ENCODE measurements at places on chromosomes 5 and 9.

GRCh38 chr9:15298362-15298761 lies 8.7 kb downstream of the TTC39B start:
- DNase-seq = no peak

GRCh38 chr5:40578501-40579451 lies 100.9 kb upstream of the PTGER4 start:
- DNase-seq = no peak

- DNase-seq = no peak
Measured at GRCh38 chr5:56986626-56986947, 34.7 kb upstream of the MIER3 start.

GRCh38 chr5:76874088-76874581 lies 24.3 kb downstream of the S100Z start:
- no peak for DNase-seq

GRCh38 chr9:137176302-137177182 lies 4.7 kb upstream of the TMEM210 start:
- peak; percentile 2 for DNase-seq

GRCh38 chr9:26956860-26957233 lies 635 bp downstream of the IFT74 start:
- no peak for DNase-seq

- DNase-seq = no peak
Measured at GRCh38 chr5:154648706-154649105, 106.5 kb upstream of the LARP1 start.

DNA sequence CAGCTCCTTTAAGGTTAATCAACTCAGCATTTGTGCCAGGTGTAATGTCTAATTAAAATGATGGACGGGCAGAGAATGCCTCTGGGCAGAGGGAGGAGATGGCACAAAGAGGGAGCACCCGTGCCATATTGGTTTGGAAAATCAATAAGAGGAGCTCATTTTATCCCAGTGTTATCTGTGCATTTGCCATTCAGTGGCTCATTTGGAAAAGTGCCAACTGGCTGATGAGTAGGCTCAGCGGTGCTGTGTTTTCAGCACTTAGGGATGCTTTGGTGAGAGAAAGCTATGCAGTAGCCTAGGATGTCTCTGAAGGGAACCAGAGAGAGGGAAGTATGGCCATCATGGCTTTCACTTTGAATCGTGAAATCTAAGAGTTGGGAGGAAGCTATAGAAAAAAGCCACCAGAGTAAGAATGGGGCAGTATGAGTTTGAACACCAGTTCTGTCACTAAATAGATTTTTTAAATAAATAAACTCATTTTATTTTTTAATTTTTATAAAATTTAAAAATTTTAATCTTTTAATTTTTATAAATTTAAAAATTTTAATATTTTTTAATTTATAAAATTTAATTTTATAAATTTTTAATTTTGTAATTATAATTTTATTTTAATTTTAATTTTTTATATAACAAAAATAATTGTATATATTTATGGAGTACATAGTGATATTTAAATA lies 472.8 kb downstream of the BRINP1 start:
- DNase-seq = peak; percentile 35

GRCh38 chr9:4967523-4967922 lies 17.5 kb upstream of the JAK2 start:
- no peak for DNase-seq

DNA sequence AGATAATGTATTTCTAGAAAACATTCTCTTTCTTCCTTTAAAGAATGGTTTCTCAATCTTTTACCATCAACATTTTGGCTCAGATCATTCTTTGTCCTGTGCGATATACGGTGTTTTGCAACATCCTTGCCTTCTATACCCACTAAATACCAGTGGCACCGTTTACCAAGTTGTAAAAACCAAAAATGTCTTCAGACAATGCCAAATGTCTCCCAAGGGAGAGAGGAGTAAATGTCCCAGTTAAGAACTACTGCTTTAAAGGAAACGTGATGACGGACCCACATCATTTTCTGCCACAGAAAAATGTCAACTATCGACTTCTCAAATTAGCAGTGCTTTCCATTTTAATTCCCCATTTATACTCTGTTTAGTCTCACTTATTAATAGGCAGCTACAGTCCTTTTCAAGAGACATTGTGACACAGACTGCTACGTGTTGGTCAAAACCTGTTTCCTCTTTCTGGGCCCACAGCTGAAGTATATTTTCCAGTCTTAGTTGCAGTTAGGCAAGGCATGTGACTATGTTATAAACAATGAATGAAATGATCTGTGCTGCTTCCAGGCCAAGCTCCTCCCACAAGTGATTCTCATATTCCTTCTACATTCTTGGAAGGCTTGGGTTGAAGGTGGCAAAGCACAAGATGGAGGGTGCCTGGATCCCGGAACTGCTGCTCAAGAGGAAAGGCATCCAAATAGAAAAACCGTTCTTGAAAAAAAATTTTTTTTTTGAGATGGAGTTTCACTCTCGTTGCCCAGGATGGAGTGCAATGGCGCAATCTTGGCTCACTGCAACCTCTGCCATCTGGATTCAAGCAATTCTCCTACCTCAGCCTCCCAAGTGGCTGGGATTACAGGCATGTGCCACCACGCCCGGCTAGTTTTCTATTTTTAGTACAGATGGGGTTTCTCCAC lies 8.8 kb downstream of the PRXL2C start:
- DNase-seq = no peak

- DNase-seq = no peak
Measured at GRCh38 chr5:172097356-172097755, 90.7 kb downstream of the STK10 start.

- no peak for DNase-seq
Measured at GRCh38 chr5:125793470-125793869, 629.7 kb upstream of the GRAMD2B start.

- no peak for DNase-seq
Measured at GRCh38 chr5:134100283-134101091, 14.0 kb upstream of the TCF7 start.

- no peak for DNase-seq
Measured at GRCh38 chr5:172758834-172759149, 12.2 kb downstream of the DUSP1 start.

DNA sequence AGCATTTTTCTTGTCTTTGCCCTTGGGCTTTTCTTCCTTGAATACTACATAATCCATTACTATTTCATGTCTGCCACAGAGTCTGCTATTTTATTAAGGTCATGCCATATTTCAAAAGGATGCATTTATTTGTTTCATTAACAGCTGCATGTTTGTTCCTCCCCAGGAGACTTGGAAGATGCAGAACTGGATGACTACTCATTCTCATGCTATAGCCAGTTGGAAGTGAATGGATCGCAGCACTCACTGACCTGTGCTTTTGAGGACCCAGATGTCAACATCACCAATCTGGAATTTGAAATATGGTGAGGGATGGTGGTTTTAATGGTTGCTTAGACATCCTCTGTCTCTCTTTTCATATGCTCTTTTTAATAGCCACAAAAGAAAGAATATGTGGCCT lies 4.0 kb downstream of the IL7R start:
- no peak for DNase-seq

DNA sequence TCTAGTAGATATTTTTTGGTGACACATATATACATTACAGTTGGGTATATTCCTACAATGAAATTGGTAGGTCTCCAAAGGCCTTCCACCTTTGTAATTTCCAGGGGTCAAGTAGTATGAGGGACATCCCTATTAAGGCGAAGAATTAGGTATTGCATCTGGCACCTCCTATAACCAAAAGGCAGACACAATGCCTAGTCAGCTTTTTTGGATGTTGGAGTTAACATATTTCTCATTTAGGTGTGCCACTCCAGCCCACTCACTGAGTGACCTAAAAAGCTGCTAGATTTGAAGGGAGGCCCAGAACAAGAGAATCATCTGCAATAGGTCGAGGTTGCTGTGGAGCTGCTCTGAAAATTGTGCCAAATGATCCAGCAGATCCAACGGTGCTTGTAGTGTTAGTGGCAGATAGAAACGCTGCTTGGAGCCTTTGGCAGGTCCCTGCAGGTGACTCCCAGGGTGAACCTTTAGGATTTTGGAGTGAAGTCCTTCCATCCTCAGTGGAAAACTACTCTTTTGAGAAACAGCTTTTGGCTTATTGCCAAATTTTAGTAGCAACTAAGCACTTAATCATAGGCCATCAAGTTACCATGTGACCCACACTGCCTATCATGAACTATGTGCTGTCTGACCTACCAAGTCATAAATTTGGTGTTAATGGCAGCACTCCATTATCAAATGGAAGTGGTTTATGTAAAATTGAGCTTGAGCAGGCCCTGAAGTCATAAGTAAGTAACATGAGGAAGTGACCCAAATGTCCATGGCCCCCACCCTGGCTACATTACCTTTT lies 15.7 kb upstream of the FNIP1 start:
- DNase-seq = peak; percentile 17

DNA sequence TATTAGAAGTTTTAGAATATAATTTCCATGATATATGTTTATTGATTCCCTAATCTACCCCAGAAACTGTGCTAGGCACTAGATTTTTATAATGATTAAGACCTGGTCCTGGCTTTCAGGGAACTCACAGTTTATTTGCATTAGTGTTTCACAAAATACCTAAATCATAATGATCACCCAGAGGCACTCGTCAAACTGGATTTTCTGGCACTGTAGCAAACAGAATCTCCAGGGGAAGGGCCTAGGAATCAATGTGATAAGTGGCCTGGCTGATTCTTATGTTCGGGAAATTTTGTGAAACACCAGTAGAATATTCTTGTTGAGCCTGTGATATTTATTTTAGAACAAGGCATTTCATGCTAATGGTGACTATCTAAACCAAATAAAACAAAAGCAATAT lies 37.4 kb upstream of the SRP19 start:
- DNase-seq = no peak

GRCh38 chr5:135075621-135076020 lies 41.6 kb upstream of the PITX1 start:
- DNase-seq = no peak

DNA sequence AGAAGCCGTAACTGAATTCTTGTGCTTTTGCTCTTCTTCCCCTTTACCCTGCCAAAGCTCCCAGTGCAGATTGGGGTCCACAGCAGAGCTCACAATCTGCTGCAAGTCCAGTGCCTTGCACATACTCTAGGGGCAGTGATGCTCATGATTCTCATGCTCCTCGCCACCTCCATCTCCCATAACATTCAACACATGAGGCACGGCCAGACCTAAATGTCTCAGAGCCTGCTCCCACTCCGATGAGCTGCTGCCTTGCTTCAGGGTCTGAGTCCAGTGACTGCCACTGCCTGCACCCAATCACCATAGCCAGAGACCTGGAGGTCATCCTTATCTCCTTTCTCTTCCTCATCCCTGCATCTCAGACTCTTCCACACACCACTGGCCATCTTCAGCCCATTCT lies 10.5 kb downstream of the CSF1R start:
- DNase-seq = no peak

DNA sequence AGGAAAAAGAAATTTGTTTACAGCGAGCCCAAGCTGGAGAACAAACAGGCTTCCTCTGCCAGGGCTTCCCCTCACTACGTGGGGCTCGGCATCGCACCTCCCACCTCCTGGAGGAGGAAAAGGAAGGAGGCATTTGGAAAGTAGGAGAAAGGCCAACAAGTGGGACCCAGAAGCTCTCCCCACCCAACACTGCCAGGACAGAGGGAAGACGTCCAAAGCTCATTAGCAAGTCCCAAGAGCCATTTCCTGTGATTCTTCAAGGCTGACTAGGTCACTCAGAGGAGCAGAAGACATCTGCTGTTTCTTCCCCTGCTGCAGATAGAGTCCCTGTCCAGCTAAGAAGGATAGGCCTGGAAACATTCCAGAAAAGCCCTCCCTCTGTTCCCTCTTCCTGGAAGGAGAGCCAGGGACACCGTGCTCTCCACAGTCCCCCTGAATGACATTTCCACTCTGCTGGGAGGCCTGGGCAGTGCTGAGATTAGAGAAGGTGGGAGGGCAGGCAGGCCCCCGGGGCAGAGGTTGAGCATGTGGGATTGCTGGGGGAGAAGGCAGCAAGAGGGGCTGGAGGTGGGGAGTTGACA lies 57.0 kb upstream of the NEURL1B start:
- no peak for DNase-seq

- DNase-seq = no peak
Measured at GRCh38 chr5:172747471-172747870, 23.5 kb downstream of the DUSP1 start.
